M059J (cell line): ENCODE measurements at places on chromosomes 12 and 14. TPM values are rescaled to one million over a fixed set of nuclear protein-coding genes. Genes with fewer than 3 reads are reported as not detected.

DNA sequence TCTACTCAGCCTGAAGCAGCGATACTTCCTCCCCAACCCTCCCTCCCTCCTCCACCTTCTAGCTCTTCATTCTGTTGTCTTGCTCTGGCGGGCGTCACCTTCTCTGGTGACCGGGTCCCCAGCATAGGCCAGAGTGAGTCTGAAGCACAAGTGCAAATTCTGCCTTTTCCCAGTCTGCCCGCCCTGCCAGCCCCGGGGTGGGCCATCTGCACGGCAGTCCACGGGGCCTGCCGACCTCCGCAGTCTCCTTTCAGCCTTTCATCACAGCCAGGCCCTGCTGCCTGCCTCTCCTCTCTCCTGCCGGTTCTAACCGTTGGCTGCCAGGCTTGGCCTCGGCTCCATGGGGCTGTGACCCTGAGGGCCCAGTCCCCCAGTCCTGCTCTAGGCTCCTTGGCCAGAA, 58.7 kb downstream of the TESC start:
- no peak for DNase-seq

The TSHR gene
- total RNA-seq: not detected in 2 replicates

- DNase-seq: peak; percentile 4
Measured at GRCh38 chr14:60093080-60093479, 1.4 kb downstream of the PCNX4 start.

The SPIC gene
- not detected in 2 replicates for total RNA-seq

- DNase-seq: no peak
Measured at GRCh38 chr12:132238884-132239283, 90.5 kb downstream of the GALNT9 start.
